Fibroblast of the aortic adventitia (primary cell): ENCODE measurements at places on chromosomes 4 and X. TPM values are rescaled to one million over a fixed set of nuclear protein-coding genes. Genes with fewer than 3 reads are reported as not detected.

GRCh38 chr4:140595065-140595464 is 26.3 kb upstream of the UCP1 start:
- DNase-seq: peak; percentile 25

DNA sequence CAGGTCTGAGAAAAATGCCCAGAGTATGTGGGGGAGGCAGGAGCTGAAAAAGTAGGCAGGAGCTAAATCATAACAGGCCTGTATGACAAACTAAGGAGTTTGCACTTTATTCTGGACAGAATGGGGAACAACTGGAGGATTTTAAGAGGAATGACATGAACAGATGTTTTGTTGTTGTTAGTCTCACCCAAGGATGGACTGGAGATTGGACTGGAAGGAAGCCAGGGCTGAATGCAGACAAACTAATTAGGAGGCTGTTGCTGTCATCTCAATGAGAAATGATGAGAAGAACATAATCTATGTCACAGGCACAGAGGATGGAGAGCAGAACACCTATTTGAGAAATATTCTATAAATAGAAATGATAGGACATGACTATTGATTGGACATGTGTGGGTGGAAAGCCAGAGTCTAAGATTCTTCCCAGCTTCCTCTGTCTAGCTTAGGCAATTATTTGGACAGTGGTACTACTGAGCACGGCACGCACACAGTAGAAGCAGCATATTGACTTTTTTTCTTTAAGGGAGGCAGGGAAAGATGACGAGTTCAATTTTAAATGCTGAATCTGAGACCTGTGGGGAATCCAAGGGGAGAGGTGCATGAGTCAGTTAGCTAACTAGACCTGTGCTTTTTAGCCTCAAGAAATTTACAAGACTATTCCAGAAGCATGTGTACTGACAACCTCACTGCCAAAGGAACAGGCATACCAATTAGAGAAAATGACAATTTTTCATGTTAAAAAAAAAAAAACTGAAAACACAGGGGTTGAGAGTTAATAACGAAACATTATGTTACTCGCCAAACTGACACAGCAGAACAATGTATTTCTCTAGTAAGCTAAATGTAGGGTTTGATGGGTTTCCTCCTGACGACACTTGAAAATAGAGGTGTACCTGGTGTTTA is 963 bp upstream of the USO1 start:
- peak; percentile 63 for DNase-seq

GRCh38 chr4:100869276-100869675 is 351.5 kb upstream of the EMCN start:
- DNase-seq: no peak

DNA sequence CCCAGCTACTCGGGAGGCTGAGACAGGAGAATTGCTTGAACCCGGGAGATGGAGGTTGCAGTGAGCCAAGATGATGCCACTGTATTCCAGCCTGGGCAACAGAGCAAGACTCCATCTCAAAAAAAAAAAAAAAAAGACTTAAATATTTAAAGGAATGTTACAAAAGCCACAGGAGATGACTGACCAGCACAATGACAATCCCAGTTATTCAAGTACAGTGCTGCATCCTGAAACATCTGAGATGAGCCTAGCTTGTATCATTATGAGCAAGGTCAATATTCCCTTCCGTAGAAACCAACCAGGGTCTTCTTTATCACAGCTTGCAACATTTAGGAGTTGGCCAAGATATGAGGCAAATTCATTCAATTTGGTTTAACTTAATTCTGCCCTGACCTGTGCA is 38.6 kb downstream of the LNX1 start:
- no peak for DNase-seq

DNA sequence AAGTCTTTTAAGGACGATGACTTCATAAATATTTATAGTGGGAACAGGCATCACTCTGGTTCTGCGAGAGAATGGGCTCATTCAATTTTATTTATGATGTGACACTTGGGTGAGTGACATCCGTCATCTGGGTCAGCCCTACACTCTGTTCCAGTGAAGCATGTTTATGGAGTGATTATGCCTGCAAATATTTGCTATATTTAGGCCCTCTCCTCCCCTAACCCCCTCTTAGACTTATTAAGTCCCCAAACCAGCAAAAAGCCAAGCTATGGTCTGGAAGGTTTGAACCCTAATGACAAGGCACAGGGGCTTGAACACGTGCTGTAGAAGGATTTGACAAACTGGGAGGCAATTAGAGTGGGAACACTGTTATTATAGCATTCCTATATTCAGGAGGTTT is 55.9 kb downstream of the C4orf51 start:
- no peak for DNase-seq

- DNase-seq: no peak
Observed at GRCh38 chrX:40247848-40248622, 150.3 kb upstream of the BCOR start.

DNA sequence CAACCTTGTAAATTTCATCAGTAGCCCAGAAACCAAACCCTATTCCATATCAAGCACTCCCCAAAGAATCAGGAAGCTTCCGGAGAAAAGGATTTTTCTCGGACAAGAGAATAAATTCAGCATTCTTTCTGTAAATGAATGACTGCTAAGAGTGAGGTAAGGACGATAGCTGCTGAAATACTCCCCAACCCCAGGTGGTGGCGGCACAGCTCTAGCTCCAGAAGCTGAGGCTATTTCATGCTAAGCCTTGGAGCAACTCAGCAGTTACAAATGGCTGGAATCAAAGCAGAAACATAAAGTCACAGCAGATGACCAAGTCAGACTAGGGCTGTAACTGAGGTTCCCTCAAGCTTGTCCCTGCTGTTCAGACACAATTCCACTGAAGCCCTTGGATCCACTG is 13.9 kb upstream of the PCDH19 start:
- DNase-seq: no peak

GRCh38 chr4:90345549-90346215 is 218.5 kb downstream of the CCSER1 start:
- no peak for DNase-seq

DNA sequence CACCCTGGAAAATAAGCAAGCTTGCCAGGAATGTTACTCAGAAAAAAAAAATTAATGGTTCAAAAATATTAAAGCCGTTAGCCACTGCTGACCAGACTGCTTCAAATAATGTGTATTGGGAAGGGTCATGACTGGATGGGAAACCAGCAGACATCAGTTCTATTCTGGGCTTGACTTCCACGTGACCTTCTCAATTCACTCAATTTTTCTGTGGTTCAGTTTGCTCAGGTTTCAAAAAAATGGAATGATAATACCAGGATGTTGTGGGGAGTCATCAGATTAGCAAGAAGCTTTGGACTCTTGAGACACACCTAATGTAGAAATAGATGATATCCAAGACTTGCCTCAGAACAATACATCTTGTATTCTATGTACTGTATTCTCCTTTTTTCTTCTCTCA is 541.9 kb upstream of the BOD1L1 start:
- peak; percentile 62 for DNase-seq

GRCh38 chr4:146343199-146343598 is 128.9 kb downstream of the REELD1 start:
- no peak for DNase-seq

GRCh38 chr4:81250430-81250829 is 35.4 kb upstream of the PRKG2 start:
- no peak for DNase-seq

- DNase-seq: peak; percentile 45
Observed at GRCh38 chrX:77788050-77788449, 2.0 kb upstream of the ATRX start.

- DNase-seq: peak; percentile 18
Observed at GRCh38 chr4:145734031-145734430, 54.1 kb downstream of the C4orf51 start.

GRCh38 chr4:86484241-86484640 is 109.9 kb upstream of the PTPN13 start:
- no peak for DNase-seq

DNA sequence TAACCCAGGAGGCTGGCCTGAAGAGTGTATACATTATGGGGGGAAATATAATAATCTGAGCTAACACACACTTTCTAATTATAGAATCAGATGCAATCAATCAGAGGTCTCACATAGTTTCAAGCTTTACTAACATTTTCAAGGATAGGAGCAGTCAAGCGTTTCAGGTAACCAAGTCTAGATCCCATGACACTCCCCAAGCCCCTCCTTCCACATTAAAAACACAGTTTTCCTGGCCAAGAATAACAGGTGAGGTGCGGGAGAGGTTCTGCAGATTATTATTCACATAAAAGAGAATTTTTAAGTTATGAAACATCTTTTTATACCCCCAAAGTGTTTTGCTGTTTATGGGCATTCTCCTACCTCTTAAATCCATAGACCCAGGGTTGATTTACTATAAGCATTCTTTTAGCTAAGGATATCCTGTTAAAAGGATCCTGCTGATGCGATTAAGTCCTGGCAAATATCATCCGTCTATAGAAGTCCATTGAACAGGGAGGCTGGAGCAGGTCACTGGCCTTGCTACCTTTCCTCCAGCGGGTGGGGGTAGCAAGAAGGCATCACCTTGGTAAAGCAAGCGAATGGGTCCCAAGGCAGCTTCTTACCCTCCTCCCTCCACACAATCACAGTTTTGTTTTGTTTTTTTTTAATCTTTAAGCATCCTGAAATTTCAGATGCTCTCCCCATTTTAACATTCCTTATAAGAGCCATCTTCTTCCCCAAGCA is 104.7 kb upstream of the GPM6A start:
- no peak for DNase-seq

Gene SSX4B
- not detected in 2 replicates for total RNA-seq

Gene SHISA3
- total RNA-seq: 2.0 and 6.0 TPM in 2 replicates

Gene SPANXB1
- not detected in 2 replicates for total RNA-seq

Gene ZMAT1
- 0.08 and 0.18 TPM in 2 replicates for total RNA-seq

Gene NAA11
- not detected in 2 replicates for total RNA-seq

Gene TLR10
- not detected in 2 replicates for total RNA-seq

Gene RAB40A
- total RNA-seq: 0.27 and 0.57 TPM in 2 replicates

Gene C4orf17
- total RNA-seq: not detected in 2 replicates

Gene RBMXL3
- not detected in 2 replicates for total RNA-seq

Gene SEC24B
- total RNA-seq: 13.5 and 29.6 TPM in 2 replicates
